ENCODE measurements at places on chromosomes 6 and 20.
A peak's percentile ranks its signal among the peaks of the same experiment; 100 is the strongest.

- peak; percentile 83 for DNase-seq
These were observed 4.8 kb downstream of the LBP start for GRCh38 chr20:38350879-38351775.

- no peak for DNase-seq
These were observed 112.9 kb downstream of the RCAN2 start for GRCh38 chr6:46378161-46378881.

- no peak for DNase-seq
These were observed 15.6 kb downstream of the SNRPC start for GRCh38 chr6:34772940-34773339.

DNA sequence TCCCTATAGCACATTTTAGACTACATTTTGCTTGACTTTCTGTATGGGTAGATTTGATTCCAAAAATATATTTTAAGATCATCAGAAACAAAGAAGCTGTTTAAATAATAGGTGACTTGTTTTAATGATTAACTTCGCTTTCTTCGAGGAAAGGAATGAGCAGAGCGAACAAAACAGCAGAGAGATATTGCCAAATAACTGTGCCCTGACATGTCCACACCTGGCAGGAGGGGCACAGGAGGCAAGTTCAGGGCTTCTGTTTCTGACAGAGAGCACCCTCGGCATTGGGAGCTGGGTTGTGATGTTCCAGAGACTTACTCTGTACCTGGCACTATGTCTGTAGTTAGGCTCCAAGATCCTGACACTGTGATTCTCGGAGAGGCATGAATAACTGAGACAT lies 155.7 kb upstream of the SASH1 start:
- DNase-seq, result no peak

- DNase-seq, result peak; percentile 85
These were observed 52.8 kb downstream of the MRPL14 start for GRCh38 chr6:44074439-44074812.

GRCh38 chr20:40488401-40488800 lies 200.6 kb downstream of the MAFB start:
- no peak for DNase-seq

DNA sequence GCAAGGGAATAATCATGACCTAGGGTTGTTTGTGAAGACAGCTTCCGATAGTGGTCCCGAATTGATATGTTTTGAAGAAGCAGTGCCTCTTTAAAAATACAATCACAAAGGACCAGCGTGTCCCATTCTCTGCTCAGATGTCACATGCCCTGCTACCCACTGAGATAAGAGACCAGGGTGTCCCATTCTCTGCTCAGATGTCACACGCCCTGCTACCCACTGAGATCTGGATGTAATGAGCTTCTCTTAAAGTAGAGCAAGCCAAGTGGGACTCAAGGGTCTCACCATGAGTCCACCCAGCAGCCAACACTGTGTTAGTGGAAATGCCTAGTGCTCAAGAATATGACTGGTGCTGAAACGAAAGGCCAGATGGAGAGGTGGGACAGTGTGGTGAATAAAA lies 22.2 kb downstream of the RIN2 start:
- DNase-seq, result no peak

DNA sequence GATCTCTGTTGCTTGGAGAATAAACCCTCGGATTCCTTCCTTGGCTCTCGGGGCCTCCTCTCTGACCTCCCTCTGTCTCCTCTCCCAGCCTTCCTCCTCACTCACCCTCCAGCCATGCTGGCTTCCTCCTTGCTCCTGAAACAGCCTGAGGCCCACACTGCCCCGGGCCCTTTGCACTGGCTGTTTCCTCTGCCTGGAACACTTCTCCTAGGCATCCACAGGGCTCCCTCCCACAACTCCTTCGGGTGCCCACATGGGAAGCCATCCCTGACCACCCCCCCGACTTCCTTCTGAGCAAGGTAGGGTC lies 87.7 kb downstream of the CEBPB start:
- DNase-seq, result no peak
